ENCODE measurements at places on chromosomes 7 and 10.

- DNase-seq = no peak
These were observed 135.9 kb downstream of the PCDH15 start for GRCh38 chr10:54665095-54665494.

DNA sequence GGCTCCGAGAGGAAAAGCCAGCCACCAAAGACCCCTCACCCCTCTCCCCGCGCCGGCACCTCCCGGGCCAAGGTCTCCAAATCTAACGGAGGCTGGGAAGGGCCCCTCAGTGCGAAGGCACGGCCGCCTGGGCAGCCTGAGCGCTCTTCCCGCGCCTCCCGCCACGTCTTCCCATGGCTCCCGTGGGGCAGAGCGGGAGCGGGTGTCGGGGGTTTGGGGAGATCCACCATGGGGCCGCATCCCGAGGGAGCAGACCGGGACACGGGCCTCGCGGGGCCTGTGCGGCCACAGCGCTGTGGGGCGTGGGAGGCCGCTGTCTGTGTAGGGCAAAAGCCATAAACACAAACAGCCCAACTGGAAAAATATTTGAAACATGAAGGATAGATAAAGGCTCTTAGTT lies 22.4 kb downstream of the GPER1 start:
- DNase-seq = no peak

DNA sequence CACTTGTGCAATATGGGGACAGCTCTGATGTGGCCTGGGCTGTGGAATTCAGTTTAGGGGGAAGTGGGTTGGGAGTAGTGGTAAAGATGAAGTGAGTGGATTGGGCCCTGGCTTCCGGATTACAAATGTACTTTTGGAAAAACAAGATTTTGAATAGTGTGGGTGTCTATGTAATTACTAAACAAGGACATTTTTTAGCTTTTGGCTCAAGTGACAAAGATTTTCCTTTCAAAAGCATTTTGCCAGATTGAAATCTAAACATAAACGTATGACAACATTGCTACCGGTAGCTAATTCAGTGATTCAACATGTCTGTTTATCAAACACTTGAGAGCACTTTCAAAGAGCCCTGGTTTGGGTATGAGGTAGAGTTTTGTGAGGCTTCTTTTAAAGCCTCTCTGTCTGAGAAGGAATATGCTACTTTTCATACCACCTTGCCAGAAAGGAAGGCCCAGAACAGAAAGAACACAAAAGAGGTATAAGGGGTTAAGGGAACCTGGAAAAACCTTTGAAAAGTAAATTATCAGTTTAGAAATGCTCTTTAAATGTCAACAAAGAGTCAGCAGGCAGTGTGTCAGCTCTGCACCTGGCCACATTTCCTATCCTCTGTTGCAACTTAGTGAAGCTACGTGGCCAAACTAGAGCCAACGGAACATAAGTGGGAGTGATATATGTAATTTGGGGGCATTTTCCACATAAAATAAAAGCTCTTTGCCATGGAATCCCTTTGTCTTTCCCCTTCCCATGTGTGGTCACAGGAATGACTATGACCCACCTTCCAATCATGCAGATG lies 516.1 kb downstream of the NRG3 start:
- DNase-seq = no peak

GRCh38 chr7:25619963-25620799 lies 391.9 kb upstream of the NPVF start:
- no peak for DNase-seq

GRCh38 chr10:114010316-114010715 lies 33.4 kb upstream of the ADRB1 start:
- no peak for DNase-seq

All from fibroblast of skin of abdomen (primary cell).